Eye (tissue), 1 donor: ENCODE measurements at places on chromosomes 12 and 14.

GRCh38 chr12:83097643-83098342 is 411.1 kb downstream of the TMTC2 start:
- no peak for DNase-seq

- DNase-seq = no peak
These were observed 57.0 kb downstream of the NCOR2 start for GRCh38 chr12:124510301-124510970.

DNA sequence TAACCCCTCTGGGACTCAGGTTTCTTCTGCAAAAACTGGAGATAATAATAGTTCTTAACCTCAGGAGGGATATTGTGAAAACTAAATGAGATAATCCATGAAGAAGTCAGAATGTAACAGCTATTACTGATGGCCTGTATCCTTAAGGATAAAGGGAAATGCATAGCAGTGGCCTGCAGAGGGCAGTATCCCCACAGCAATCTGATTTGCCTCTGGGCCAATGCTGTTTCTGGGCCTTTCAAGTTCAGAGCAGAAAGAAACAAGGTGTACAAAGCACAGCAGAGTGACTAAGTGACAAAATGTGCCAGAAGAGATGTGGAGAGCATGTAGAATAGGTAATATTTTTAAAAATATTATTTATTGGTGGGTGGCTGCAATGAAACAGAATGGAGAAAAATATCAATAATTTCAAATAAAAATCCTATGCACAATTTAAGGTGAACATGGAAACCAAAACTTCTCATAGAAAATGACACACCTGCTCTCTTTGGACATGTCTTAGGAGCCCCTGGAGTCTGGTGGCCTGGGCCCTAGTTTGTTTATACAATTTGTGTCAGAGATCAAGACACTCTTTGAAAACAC is 90.3 kb downstream of the C12orf75 start:
- DNase-seq = peak; percentile 93

DNA sequence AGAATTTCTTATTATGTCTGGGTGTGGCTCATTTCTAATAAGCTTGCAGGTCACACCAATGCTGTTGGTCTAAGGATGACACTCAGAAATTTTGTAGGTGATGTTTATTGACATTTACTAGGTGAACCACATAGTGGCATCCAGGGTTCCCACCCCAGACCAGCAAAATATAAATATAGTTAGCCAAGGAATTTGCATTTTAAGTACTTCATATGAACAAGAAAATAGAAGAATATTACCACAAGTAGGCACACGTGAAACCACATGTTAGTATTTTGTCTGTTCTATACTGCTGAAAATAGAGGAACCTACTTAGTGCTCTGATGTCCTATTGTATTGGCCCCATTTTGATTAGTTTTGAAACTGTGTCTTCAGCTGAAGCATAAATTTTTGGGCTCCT is 71.1 kb downstream of the USP15 start:
- DNase-seq = no peak

GRCh38 chr14:92582706-92583452 is 69.3 kb downstream of the RIN3 start:
- DNase-seq = no peak

GRCh38 chr14:105486974-105487448 is 325 bp downstream of the CRIP1 start:
- DNase-seq = peak; percentile 58

DNA sequence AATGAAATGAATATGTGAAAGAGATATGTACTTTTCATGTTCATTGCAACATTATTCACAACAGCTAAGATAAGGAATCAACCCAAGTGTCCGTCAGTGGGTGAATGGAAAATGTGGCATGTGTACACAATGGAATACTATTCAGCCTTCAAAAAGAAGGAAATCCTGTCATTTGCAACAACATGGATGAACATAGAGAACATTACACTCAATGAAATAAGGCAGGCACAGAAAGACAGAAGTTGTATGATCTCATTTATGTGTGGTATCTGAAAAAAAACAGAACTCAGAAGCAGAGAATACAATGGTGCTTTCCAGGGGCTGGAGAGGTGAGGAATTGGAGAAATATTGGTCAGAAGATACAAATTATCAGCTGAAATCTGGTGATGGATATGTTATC is 54.0 kb downstream of the TAOK3 start:
- DNase-seq = no peak

- DNase-seq = peak; percentile 81
These were observed 17.5 kb downstream of the RAD51B start for GRCh38 chr14:67837011-67837624.

DNA sequence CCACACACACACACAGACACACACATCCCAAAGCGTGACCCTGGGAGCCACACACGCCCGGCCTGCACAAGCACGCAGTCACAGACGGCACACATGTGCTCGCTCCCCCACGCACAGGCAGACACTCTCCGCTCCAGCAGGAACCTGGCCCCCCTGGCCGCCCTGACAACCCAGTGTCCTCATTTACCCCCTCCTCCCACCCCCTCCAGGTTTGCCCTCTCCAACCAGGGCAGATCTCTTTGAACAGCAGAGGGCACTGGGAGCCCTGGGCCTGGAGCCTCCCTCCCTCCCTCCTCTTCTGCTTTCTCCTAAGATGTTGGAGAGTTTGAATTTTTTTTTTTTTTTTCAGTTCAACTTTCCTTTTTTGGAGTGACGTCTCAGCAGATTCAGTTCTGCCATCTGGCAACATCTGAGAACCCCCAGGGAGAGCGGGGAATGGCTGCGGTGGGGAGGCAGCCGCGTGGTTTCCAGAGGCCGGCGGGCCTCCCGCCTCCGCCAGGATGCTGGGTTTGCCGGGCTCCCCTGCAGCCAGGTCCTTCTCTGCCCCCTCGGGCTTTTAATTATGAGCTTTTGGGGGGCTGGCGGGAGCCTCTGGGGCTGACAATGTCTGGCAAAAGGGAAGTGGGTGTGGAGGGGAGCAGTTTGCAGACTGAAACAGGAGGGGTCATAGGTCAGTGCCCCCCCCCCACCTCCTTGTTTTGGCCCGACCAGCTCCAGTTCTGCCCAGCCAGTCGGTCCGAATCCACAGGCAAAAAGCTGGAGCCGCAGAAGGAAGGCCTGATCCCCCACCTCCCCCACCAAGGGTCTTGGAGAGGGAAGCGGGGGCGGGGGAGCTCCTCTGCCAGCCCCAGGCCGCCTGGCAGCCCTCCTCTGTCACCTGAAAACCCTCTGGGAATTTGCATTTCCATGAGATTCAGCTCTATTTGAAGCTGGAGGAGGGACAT is 1.3 kb upstream of the NCOR2 start:
- peak; percentile 89 for DNase-seq
